ENCODE measurements at places on chromosomes 4 and X.

GRCh38 chr4:85607624-85608023, 132.7 kb downstream of the ARHGAP24 start:
- DNase-seq, result no peak

GRCh38 chrX:11430271-11430670, 137.1 kb downstream of the AMELX start:
- DNase-seq, result no peak

DNA sequence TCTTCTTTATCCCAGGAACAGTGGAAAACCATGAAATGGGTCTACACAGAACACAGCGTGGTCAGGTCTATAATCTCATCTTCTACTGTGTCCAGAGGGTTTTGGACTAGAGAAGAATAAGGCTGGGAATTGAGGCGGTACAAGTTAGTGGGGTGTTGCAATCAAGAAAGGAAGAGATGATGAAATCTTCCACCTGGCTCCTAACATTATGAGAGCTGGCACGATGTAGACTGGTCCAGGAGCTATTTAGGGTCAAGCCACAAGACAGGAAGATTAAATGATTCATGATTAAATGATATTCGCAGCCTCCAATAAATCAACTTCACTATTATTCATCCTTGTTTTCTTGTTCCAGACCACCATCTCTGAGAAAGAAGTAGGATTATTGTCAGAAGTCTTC, 88.0 kb downstream of the ARSF start:
- peak; percentile 84 for DNase-seq

DNA sequence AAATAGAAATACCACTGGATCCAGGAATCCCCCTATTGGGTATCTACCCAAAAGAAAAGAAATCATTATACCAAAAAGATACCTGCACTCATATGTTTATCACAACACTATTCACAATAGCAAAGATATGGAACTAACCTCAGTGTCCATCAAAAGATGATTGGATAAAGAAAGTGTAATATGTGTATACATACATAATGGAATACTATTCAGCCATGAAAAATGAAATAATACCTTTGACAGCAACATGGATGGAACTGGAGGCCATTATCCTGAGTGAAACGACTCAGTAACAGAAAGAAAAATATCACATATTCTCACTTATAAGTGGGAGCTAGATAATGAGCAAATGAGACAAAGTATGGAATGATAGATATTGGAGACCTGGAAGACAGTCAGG, 74.2 kb upstream of the TLR3 start:
- DNase-seq, result no peak

GRCh38 chr4:93767917-93768316, 60.6 kb upstream of the ATOH1 start:
- DNase-seq, result no peak

- no peak for DNase-seq
Measured at GRCh38 chrX:11444052-11444451, 150.8 kb downstream of the AMELX start.

GRCh38 chr4:87306056-87306455, 16.6 kb downstream of the HSD17B13 start:
- no peak for DNase-seq

GRCh38 chrX:103733017-103733416, 22.3 kb downstream of the TMEM31 start:
- peak; percentile 26 for DNase-seq

GRCh38 chrX:49910344-49910743, 12.1 kb upstream of the CLCN5 start:
- peak; percentile 6 for DNase-seq

DNA sequence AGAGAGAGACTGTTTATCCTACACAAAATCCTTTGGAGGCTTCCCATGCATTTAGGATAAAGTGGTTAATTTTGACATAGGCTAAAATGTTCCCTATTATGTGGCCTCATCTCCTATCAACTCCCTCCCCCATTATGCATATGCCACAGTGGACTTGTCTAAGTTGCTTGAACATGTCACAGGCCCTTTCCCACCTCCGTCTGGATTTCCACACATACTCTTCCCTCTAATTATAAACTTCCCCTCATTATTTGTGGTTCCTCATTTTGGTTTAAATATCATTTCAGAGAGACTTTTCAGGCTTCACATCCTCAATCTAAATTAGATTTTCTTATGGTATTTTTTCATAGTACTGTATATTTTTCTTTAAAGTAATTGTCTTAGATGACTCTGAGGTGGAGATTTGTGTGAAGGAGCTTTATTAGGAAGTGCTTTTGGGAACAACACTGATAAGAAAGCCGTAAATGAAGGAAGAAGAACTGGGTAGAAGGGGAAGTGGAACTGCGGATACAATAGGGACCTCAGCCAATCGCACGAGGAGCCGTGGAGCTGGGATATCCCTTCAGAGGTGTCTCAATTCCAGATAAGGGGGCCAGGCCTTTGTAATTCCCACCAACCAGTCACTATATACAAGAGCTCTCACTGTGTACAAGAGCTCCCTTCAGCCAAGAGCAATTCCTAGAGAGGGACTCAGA, 7.9 kb downstream of the C4orf17 start:
- no peak for DNase-seq

DNA sequence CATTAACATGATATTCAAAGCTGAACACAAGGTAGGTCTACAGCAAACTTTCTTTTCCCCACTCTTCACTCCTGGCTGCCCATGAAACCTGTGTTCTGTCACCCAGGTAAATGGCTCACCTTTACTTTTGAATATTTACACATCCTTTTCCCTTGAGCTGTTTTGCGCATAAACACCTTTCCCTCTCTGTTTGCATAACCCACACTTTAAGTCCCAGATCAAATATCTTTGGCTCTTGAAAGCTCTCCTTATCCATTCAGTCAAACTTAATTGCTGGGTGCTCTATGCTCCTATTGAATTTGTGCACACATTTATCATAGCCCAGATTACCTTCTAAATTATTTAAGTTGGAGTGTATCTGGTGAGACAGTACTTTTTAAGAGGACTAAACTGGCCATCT, 51.7 kb upstream of the ATP8A1 start:
- DNase-seq, result no peak

- no peak for DNase-seq
Measured at GRCh38 chrX:16191605-16192004, 24.3 kb downstream of the MAGEB17 start.

DNA sequence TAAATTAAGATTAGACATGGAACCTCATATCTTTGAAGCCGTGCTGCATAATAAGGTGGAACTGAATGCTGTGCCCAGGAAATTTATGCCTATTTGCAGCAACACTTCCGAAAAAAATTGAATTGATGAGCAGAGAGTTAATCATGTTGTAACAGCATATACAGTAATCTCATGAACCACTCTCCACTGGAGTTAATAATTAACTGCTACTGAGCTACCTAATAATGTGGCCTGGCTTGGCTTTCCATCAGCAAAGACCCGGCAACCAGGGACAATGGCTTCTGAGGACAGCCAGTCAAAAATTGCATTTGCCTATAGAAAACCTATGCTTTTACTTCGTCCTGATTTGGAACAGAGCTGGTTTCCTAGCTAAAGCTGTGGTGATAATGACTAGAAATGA, 63.8 kb upstream of the GATB start:
- DNase-seq, result no peak

- DNase-seq, result no peak
Measured at GRCh38 chrX:134713618-134714107, 55.4 kb upstream of the PLAC1 start.

GRCh38 chr4:10582059-10582686, 102.4 kb downstream of the CLNK start:
- DNase-seq, result peak; percentile 51

GRCh38 chr4:100009490-100009889, 59.4 kb upstream of the H2AZ1 start:
- DNase-seq, result peak; percentile 21

DNA sequence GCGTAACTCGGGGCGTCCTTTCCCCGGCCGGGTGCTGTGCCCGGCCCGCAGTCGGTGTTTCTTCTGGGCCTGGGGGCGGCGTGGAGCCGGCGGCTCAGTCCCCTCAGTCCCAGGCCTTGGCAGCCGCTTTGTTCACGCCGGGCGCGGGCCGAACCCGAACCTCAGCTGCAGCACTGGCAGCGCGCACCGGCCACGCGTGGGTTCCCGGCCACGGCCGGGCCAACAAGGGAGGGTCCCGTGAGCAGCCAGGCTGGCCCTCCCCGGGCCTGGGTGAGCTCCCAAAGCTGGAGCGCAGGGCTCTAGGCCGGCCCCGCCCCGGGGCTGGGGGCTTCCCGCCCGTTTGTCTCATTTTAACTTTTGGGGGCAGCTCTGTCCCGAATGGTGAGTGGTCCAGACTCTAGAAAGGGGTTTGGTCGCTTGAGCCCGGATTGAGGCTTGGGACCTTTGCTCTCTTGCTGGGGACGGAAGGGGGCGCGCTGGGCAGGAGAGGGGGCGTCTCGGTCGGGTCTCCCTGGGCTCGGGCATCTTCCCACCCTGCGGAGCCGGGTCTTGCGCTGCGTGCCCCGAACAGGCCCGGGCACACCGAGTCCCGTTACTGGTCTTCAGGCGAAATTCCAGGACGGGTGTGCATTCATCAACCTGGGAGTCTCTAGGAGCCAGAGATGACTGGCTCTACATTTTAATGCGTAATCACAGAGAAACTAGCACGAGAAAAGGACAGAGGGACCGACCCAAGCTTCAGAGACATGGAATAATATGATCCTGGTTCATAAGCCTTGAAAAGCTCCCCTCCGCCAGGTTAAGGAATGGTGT, 177.1 kb downstream of the CBR4 start:
- DNase-seq, result peak; percentile 53

DNA sequence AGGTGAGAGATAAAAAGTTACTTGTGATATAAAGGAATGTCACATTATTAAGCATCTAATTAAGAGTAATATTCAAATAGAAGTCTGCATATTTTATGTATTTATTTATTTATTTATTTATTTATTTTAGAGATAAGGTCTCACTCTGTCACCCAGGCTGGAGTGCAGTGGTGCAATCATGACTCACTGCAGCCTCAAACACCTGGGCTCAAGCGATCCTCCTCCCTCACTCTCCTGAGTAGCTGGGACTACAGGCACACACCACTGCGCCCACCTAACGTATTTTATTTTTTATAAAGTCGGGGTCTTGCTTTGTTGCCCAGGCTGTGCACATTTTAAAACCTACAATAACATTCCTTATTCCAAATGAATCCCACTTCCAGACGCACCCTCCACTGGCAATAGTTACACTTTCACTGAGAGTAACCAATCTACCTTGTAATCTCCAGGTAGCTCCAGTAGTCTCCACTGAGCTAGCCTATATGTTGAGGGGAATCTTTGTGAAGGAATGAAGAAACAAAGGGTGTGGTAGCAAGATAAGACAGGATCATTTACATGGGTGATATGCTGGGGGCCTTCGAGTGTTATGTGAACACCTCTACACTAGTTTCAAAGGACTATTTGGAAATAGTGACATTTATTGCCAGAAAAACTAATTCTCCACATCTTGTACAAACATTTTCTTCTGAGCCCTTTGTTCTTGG, 11.9 kb downstream of the SH3D19 start:
- no peak for DNase-seq

GRCh38 chrX:13452283-13452682, 117.1 kb upstream of the EGFL6 start:
- no peak for DNase-seq

GRCh38 chrX:32576885-32577284, 634.5 kb downstream of the DMD start:
- DNase-seq, result no peak

GRCh38 chr4:26181616-26182015, 139.2 kb upstream of the RBPJ start:
- DNase-seq, result peak; percentile 15

GRCh38 chr4:2734612-2735011, 21.5 kb downstream of the TNIP2 start:
- peak; percentile 70 for DNase-seq

DNA sequence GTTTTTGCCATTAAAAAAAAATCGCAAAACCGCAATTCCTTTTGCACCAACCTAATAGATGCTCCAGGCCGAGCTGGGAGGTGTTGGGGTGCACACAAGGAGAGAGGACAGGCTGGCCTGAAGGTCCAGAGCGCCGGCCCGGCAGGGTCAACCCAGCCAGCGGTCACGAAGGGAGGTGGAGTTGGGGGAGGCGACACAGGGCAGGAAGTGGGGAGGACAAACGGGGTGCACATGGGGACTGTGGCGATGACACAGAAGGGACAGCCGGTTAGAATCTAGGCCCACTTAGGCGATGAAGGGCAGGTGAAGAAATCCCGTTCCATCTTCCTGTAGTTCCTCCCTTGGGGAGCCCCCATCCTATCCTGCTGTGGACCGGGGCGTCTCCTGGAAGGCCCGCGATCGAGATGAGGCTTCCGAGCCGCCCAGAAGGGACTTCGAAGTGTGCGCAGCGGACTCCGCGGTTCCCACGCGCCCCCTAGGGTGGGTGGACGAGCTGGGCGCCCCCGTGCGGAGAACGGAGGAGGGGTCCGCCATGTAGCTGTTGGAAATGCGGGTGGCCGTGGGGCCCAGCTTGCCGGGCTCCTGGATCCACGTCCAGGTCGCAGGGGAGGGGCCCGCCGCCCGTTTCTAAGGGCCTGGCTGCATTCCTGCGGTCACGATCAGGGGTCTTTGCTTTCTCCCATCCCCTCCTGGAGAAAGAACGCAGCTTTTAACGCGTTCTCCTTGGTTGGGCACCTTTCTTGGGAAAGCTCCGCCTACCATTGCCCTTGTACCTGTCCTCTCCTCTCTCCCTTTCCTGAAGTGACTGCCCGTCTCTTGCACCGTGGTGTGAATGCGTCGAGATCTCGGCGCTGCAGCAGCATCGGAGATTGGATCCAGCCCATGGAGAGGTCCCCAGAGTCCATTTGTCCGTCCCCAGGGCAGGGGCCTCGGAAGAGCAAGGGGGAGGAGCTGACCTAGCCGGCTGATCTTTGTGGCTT, 17.0 kb upstream of the HPF1 start:
- DNase-seq, result no peak

DNA sequence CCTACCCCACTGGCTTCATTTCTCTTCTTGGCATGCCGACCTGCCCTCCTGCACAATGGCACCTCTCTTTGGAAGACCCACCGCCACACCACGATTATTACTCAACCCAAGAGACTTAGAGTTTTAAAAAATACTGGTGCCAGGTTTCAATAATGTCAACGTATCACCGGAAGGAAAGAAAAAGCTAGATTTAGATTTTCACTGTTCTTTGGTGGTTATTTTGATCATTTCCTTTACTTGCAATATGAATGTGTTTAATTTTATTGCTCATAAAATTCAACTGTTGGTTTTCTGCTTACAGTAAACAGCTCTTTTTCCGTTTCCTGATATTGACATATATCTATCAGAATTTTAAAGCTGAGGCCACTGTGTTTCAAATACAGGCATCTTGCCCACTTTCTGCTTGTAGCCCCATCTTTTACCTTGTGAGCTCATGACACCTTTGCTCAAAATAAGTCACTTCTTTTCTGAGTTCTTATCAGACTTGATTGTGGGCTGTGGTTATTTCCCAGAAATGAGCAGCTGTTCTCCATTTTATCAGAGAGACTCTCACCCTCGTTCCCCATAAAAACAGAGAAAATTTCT, 439.1 kb downstream of the INPP4B start:
- DNase-seq, result no peak

DNA sequence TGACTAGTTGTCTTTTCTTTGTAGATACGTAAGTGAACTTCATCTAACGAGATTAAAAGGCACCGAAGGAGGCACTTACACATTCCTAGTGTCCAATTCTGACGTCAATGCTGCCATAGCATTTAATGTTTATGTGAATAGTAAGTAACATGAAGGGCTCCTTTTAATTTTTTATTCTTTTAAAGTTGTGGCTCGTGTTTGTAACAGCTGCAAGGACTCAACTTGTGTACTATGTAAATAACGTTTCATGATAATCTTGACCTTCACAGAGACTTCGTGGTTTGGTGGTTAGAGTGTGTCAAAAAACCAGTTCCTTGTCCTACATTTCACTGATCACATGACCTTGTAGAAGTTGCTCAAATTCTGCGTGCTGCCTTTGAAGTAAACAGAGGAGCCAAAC, 51.6 kb downstream of the KIT start:
- DNase-seq, result no peak
